Stimulated activated effector memory CD8-positive, alpha-beta T cell treated with anti-CD3 and anti-CD28 coated beads, Interleukin-12 subunit alpha, Interleukin-12 subunit beta, amount 100 ng/mL, for 72 hours (primary cell): ENCODE measurements at places on chromosomes 6 and 20.
A peak's percentile ranks its signal among the peaks of the same experiment; 100 is the strongest.

GRCh38 chr6:135251498-135252441, 70.7 kb downstream of the MYB start:
- DNase-seq: no peak

DNA sequence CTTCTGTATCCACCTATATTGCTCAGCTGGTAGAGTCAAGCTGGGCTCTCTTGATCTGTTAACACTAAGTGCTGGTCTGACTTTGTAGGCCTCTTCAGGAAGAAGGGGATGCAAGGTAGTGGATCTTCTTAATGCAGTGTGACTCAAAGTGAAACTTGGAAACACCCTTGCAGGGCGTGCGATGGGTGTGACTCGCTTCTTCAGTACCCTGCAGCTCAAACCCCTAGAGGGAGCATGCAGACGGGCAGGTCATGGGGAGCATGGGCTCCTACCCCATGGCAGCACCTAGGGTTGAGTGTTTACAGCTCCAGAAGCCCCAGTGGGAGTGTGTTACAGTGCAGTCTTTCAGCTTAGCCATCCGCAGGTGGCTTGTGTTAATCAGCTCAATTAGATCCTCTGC, 757 bp upstream of the SAMD3 start:
- DNase-seq: peak; percentile 34

GRCh38 chr20:62840244-62841197, 21.1 kb downstream of the TCFL5 start:
- DNase-seq: no peak

DNA sequence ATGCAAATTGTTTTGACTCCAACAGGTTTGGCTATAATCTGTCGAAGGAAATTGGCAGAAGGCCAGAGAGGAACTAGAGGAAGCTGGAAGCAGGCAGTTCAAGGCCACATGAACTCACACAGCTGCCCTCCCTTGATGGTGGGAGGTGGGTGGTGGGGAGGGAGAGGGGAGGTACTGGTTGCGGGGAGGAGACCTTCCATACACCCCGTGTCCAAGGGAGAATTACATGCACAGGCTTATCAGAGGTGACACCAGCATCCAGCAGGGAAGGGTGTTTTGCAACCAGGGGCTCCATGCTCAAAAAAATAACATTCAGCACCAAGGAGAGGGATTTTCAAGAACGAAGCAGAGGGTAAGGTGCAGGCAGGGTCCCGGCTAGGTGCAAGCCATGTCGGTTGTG, 9.1 kb downstream of the PRND start:
- no peak for DNase-seq

- no peak for DNase-seq
These were observed 55.1 kb upstream of the IL20RA start for GRCh38 chr6:137099689-137100403.

DNA sequence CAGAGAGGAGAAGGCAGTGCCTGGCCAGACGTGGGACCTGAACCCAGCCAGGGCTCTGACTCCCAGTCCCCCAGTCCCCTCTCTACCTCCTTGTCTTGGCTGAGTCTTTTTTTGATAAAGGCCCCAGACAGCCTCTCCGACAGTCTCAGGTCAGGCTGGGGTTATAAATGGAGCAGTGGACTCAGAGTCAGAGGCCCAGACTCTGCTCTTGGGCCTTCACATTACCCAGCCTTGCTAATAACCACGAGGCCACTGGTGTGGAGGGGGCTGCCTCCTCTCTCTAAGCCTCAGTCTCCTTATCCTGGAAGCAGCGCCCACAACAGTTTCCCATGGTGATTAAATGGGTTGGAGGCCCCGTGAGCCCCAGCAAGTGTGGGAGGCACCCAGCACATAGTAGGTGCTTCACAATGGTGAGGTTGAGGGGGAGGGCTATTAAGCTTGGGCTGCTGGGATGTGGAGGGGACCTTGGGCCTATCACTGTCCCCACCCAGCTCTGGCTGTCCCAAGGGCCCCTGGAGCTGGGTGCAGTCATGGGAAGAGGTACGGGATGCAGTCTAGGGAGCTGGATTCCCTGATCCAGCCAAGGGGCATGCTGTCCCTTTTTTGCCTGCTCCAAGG, 35.7 kb downstream of the TGM2 start:
- DNase-seq: no peak

DNA sequence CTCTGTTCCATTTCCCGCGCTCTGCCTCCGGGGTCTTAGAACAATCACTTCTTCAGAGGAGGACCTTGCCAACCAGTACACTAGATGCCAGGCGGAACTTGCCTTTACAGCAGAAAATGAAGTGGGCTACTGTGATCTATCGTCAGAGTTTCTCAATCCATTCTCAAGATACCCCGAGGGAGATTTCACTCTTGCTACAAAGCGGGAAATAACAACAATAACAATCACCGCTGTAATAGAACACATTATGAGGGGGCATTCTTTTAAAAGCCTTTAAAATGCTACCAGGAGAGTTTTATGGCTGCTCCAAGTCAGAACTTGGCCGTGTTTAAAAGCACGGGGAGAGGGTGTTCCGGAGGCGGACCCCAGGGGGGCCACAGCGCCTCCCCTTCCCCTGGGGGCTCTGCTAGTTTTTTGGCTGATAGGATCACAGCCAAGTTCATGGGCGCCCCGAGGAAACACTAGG, 617.0 kb upstream of the AGPAT4 start:
- DNase-seq: no peak

DNA sequence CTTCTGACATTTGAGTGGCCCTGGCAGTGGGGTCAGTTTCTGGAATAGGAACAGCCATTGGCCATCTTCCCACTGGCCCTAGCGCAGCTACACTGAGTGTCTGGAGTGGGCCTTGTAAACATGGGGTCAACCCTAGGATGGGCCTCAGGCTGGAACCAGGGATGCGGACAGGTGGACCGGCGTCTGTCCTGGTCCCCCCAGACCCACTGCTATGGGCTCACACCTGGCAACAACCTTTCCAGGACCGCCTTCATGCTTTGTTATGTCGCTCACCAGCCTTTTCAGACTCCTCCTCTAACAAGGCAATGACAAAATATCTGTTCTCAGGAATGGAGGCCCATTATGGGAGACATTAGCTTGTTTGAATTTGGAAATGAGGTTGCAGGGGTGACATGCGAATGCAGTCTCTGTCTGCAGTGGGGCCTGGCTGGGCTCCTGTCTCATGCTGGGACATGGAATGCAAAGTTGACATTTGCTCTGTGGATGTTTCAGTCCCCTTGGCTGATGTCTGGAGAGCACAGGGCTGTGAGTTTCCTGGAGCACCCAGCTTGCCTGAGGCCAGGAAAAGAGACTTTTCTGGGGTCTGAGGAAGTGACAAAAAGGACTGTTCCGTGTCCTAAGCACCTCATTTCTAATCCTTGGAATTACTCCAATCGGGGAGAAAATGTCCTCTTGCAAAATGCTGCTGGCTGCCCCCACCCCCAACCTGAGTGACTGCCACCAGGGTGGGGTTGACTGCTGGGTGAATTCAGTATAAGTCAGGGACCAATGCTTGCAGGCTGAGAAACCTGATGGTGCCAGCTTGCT, 98.7 kb upstream of the PMEPA1 start:
- DNase-seq: no peak

- no peak for DNase-seq
These were observed 184.0 kb upstream of the FLRT3 start for GRCh38 chr20:14521436-14521835.

GRCh38 chr6:116359131-116359530, 11.6 kb upstream of the DSE start:
- DNase-seq: no peak

DNA sequence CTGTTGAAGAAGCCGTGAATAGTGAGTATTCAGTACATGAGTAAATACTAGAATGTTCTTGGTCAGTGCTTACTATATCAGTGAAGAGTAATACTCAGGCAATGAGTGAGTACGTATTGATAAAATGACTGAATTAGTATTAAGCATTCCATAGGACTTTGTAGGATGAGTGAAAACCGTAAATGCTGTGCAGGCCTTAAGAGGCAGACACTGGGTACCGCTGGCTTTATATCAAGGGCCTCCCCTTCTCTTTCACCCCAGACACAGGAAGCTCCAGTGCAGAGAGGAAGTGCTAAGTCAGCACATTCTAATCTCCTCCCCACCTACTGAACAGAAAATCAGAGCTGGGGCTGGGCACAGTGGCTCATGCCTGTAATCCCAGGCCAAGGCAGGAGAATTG, 24.2 kb downstream of the POFUT1 start:
- peak; percentile 77 for DNase-seq

- no peak for DNase-seq
These were observed 2.1 kb downstream of the PRSS35 start for GRCh38 chr6:83514466-83514865.

- DNase-seq: no peak
These were observed 37.3 kb downstream of the NTSR1 start for GRCh38 chr20:62745952-62746288.

GRCh38 chr6:15698471-15698870, 35.6 kb upstream of the DTNBP1 start:
- no peak for DNase-seq
